ENCODE measurements at places on chromosomes 5 and 9.

DNA sequence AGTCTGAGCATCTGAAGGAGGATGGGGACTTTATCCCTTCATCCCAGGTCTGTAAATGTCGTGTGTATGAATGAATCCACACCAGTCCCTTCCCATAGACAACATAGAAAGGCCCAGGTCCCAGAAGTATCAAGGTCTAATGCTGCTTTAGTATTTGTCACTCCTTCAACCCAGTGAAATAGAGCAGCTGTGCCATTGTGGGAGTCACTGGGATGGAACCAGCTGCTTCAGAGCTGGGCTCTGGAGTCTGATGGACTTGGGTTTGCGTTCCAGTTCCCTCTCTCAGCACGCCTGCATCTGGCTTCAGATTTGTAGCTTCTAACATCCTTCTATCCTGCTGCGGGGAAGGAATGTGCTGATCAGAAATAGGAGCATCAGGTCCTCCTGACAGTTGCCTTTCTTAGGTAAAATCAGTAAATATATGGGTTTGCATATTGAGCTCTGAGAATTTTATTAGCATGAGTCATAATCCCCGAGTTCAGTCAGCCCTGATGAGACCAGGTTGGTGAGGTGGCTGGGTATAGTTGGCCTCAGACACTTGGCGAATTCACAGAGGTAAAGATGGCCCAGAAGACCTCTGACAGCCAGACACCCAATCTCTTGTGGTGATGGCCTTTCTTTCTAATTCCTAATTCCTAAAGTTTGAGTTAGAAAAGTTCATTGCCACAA, 10.1 kb downstream of the ACO1 start:
- no peak for DNase-seq

GRCh38 chr9:22307013-22307711, 139.5 kb upstream of the DMRTA1 start:
- DNase-seq = no peak

DNA sequence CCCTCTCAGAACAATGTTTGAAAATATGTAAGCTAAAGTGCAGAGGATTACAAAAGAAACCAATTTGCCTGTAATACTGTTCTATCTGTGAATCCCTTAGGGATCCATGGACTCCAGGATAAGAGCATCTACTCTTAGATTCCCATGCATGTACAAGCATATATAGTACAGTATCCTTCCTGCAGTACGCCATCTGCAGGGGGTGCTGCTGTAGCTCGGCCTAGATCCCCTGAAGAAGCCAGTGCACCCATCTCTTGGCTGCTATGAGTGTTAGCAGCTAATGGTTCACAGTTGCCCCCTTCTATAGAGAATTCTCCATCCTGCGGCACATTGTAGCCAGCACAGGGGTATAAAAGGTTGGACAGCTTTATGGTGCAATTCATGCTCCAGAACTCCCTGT, 61.8 kb upstream of the SLC30A5 start:
- no peak for DNase-seq

DNA sequence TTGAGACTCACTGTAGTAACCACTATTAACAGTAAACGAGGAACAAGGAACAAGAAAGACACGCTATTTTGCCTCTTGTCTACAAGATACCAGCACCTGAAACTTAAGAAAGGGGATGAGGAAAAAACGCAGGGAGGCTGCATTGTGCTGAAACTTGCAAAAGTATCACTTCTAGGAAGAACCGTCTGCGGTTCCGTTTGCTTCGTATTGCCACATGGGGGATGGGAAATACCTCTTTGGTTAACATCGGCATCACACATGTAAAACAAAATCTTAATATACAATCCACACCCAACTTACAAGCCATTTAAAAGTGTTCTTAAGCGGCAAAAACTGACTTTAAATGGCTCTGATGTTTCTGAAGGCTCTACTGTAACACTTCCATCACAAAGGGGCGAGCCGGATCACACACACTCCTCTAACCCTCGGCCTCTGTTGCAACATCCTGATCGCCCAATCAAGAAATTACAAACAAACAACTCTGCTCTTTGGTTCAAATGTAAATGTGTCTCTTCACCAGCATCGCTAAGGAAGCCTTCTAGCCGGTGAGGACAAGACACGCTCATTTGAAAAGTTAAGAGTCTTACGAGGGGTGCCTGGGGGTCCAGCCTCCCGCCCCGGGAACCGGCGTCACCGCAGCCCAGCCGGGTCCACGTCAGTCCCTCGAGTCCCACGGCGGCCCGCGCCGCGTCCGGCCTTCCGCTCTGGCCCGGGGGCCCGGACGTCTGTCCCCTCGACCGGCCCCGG, 621 bp downstream of the SEC16A start:
- DNase-seq = peak; percentile 28

GRCh38 chr5:123875561-123876275, 363.7 kb downstream of the CSNK1G3 start:
- no peak for DNase-seq

- no peak for DNase-seq
These were observed 420.0 kb upstream of the TLE4 start for GRCh38 chr9:79151791-79152190.

DNA sequence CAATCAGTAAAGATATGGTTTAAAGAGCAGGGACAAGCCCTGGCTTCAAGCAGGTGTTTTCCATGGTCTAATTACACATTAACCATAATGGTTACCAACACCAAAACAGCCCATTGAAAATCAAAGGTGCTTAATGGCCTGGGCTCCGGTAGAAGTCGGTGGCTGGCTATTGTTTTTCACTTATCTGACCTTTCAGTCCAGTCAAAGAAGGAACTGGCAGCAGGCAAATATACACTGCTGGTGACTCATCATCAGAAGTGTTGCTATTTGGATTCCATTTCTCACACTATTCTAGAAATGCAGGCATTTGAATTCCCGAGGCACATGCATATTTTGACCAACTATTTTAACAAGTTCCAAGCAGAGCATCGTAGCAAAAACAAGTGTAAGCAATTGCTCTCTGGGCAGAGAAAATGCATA, 26.3 kb upstream of the GABRP start:
- no peak for DNase-seq

- no peak for DNase-seq
These were observed 36.8 kb downstream of the SLC44A1 start for GRCh38 chr9:105281272-105281671.

DNA sequence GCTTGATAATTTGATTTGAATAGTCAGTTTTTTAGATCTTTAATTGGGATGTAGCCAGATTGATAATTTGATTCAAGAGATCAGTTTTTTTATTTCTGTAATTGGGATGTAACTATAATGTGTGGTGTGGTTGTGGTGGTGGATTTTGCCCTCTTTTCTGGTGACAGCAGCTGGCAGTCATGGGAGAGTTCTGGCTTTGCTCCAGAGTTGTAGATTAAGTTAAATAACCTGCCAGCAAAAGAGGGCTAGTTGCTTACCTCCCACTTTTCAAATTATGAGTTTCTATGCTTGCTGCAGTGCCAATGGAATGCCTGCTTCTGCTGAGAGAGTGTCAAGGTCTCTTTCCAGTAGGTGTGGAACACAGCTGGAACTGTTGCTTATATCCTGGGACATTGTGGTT, 315.1 kb downstream of the CCDC171 start:
- no peak for DNase-seq

DNA sequence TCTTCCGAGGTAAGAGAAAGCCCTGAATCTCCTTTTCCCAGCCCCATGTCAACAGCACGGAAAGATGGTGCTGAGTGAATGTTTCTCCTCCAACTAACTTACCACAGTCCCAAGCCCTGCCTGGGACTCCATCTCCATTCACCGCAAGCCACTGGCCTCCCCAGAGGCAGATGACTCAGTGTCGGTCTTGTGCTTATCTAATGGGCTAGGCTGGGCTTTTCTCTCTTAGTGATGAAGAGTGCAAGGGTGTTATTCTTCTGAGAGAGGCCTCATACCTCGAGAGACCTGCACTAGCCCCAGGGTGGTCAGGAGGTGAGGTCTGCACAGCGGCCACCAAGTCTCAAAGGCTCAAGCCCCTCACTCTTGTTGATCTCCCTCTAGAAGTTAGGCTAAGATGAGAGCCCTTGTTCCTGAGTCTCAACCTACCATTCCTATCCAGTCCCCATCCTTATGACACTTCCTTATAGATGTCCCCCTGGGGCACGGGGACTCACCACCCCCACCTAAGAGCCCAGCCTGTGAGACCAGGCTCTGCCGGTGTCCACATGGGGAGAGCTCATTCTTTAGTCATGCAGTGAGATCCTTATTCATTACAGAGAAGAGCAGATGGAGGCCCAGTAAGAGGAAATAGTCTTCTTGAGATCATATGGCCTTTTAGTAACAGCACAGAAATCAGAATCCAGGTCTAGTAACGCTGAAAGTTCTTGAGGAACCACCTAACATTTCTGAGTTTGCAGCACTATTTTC, 127.0 kb downstream of the SAXO1 start:
- DNase-seq = no peak

DNA sequence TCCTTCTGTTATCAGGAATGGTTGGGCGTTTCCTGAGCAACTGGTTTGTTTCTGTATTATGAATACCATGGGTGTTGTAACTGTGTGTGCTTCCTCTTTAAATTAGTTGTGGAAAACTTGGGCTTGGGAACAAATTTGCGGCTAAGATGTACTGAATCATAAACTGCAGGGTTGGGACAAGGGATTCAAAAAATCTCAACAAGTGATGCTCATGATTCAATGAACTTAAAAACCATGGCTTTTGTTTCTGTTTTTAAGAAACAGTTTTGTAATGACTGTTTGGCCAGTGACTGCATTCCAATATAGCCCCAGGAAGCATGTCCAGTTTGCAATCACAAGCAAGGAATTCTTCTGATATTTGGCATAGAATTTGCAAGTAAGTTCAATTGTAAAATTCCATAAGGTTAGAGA, 657.5 kb upstream of the WWC1 start:
- DNase-seq = no peak

- no peak for DNase-seq
These were observed 56.9 kb upstream of the COL15A1 start for GRCh38 chr9:98886691-98887229.

GRCh38 chr5:66518753-66519152, 77.4 kb upstream of the MAST4 start:
- no peak for DNase-seq
